Eye (tissue), 1 donor: ENCODE measurements at places on chromosomes 1 and 21.

- no peak for DNase-seq
Measured at GRCh38 chr1:5850503-5850902, 141.7 kb downstream of the NPHP4 start.

DNA sequence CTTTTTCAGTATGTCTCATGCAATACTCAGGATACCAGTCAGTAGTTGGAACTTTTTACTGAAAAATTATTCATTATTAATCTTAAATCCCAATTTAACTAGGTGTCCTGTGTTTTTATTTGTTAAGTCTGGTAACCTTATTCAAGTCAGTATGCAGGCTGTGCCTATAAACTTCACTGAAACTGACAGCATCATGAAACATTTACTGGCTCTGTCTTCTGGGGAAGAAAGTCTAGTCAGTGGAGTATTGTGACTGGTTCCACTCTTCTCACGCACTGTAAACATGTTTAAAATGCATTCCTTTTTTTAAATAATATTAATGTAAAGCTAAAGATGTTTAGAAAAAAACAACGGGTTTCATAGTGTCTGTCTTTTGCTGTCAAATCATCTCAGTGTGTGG, 739.7 kb downstream of the LTN1 start:
- no peak for DNase-seq

DNA sequence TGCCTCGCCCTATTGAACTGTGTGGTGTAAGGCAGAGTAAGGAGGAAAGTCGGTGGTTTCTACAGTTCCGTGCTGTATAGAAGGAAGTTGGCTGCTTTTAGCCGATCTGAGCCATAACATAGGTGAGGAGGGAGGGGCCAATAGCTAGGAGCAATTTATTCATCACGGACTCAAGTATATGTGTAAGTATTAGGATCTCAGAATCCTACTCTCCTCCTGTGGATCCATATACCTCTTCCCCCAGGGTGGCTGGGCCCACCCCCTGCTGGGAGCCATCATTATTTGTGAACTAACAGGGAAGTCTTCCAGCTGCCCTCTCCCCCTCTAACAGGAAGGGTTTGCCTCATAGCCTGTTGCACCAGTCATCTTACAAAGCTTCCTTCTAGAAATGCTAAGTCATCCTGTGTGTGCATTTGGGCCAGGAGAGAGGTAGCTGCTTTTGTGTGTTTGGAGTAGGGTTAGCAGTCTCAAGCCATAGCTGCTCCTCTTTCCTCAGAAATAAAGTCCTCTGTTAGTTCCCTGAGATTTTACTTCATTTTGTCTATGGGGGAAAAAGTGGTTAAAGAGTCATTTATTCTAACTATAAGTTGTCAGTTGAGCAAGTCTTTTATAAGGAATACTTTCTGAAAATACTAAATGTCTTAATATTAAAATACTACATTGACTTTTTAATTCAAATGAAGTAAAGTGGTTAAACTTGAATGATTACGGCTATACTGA, 14.9 kb upstream of the CENPS start:
- no peak for DNase-seq

- DNase-seq, result no peak
Measured at GRCh38 chr21:44372616-44373015, 19.2 kb downstream of the TRPM2 start.

DNA sequence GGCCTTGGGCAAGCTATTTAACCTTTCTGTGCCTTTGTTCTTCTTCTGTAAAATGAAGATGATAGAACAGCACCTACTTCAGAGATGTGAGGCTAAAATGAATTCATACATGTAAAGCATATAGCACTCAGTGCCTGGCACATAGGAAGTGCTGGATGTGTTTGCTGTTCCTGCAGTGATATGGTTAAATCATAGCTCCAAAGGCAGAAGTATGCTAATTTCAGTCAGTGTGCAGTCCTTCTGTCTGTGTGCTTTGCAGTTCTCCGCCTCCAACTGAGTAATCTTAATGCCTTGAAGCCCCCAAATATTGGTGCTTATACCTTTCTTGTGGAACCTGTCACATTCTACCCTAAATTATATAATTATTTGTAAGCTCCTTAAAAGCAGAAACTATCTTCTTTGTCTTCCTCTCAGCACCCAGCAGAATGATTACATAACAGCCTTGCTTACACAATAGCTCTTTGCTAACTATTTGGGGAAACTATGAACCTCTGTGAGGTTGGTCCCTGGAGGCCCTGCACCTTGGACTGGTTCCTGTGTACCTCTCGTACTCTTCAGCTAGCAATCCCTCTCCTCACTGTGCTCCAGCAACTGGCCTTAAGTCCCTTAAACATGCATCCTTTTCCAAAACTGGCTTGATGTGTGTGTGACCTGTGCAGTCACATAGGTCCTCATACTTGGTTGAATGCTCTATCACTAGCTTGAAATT, 57.0 kb upstream of the CACYBP start:
- no peak for DNase-seq

DNA sequence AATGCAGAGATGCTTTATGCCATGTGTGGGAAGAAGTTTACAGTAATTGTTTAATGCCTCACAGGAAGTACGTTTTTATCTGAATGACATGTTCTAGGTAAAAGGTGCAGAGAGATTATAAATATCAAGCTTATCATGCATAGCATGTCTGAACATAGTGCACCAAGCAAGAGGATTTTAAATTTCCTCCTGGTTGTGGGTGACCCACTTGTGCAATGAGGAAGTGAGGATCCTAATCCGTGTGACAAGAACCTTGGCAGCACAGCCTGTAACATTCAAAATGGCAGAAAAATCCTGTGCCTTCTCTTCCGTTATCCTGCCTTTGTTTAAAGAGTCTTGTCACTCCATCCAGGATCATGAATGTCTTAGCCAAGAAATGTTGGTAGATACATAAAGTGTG, 75.6 kb downstream of the PLA2G4A start:
- no peak for DNase-seq

GRCh38 chr1:150053926-150054325, 13.7 kb upstream of the VPS45 start:
- no peak for DNase-seq

- no peak for DNase-seq
Measured at GRCh38 chr1:106879538-106879937, 176.9 kb upstream of the PRMT6 start.

GRCh38 chr1:214588963-214589597, 13.9 kb upstream of the CENPF start:
- DNase-seq, result no peak

DNA sequence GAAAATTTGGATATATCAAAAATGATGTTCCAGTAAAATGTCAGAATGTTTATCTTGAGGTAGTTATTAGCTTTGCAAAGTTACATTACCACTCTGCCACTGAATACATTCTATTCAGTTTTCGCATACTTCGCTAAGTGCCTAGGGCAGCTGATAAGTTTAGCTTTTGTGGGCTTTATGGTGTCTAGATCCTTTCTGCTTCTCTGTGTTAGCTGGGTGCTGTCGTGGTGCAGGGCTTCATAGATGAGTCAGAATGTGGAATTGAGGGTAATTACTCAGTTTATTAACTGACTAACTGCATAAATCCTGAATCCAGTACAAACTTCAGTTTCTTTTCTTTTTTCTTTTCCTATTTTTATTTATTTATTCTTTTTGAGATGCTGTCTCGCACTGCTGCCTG, 21.5 kb downstream of the NCAM2 start:
- no peak for DNase-seq

DNA sequence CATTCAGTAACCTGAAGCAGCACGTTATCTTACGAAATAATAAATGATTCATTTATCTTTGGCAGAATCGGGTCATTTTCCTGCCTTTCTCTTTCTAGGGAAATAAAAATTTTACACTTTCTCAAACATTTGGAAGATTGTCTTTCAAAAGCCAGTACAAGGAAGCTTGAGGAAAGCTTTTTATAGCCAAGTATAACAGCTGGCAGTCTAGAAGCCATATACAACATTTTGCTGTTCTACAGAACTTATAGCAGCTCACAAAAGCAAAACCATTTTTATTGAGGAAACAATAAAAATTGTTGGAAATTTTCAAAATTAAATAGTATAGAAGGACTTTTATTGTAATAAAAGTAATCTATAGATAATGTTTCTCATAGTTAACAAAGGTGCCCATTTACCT, 448.6 kb downstream of the SMYD3 start:
- no peak for DNase-seq

GRCh38 chr1:21439721-21440629, at the start of gene NBPF3:
NBPF3 (plus strand) TSS chr1:21440137; CDS start chr1:21445087, 4,950 bp downstream.
- peak; percentile 94 for DNase-seq

- DNase-seq, result no peak
Measured at GRCh38 chr1:2349806-2350205, 41.5 kb downstream of the MORN1 start.

DNA sequence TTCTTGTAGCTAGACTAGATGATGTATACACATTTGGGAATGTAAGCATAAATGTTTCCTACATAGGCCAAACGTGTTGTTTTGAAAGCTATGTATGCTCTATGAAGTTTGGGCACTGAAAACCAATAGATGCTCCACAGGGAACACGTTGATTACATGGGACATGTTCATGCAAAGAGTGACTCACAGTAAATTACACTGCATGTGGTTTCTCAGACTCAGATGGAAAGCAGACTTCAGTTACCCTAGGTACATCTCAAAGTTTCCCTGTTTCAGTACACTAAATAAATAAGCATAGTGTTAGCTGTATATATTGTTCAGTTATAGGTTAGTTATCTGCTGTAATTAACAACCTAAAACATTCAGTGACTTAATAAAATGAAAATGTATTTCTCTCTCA, 301.9 kb upstream of the RUNX1 start:
- no peak for DNase-seq
